ENCODE measurements at places on chromosomes 2 and 18. TPM values are rescaled to one million over a fixed set of nuclear protein-coding genes. Genes with fewer than 3 reads are reported as not detected.

Gene ZAP70
- total RNA-seq = 6.4 TPM

Gene IL1F10
- total RNA-seq = not detected

Gene TM4SF20
- 2.2 TPM for total RNA-seq

Gene SLC66A2
- 87.0 TPM for total RNA-seq

Gene G6PC2
- total RNA-seq = 2.5 TPM

Gene HAAO
- 3.2 TPM for total RNA-seq

- H3K27me3 ChIP-seq = no peaks in the 10 kb centered on the region
- H3K36me3 ChIP-seq = no peaks in the 10 kb centered on the region
- H3K27ac ChIP-seq = no peak overlapping the region
- no peak for DNase-seq
- H3K4me3 ChIP-seq = no peak overlapping the region
Observed at GRCh38 chr2:236565212-236565611, 4.4 kb upstream of the ACKR3 start.

DNA sequence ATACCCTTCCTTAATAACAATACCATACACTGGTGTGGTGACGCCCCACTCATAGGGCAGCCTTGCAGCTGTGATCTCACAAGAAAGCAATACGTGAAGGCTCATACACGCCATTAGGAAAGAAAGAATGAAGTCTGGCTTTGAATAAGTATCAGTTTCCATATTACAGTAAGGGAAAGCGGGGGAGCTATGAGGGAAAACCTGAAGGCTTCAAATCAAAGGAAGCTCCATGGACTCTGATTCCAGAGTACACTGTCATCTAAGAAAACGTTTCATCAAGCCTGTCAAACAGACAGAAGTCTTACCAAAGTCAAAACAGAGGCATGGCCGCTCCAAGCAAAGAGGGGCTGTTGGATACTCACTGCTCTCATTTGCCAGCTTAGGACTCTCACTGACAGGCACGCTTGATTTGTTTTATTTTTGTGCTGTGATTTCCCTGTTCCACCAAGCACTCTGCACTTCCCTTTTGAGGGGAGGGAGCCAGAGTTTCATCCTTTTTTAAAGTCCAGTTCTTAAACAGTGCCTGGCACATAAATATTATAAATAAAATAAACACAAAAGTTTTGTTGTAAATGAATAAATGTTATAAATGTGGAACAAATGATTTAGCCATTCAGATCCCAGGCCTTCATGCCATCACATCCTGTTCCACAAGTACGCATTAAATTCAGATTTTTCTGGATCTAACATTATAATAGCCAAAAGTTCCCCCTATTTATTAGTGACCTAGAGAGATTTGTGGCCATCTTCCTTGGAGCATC is 221.2 kb downstream of the PIEZO2 start:
- H3K4me1 ChIP-seq = peaks cover 5% of the 10 kb centered on the region
- no peak overlapping the region for H3K4me3 ChIP-seq
- H3K36me3 ChIP-seq = no peaks in the 10 kb centered on the region
- no peaks in the 10 kb centered on the region for H3K27me3 ChIP-seq
- H3K27ac ChIP-seq = no peak overlapping the region
- DNase-seq = no peak

- no peaks in the 10 kb centered on the region for H3K36me3 ChIP-seq
- DNase-seq = no peak
- H3K27me3 ChIP-seq = no peaks in the 10 kb centered on the region
- peaks cover 12% of the 10 kb centered on the region for H3K4me1 ChIP-seq
- no peak overlapping the region for H3K27ac ChIP-seq
Observed at GRCh38 chr2:134282629-134283400, 28.9 kb downstream of the MGAT5 start.

GRCh38 chr2:171852366-171852888 is 41.6 kb downstream of the SLC25A12 start:
- H3K4me3 ChIP-seq = no peak overlapping the region
- H3K4me1 ChIP-seq = peaks cover 24% of the 10 kb centered on the region
- H3K36me3 ChIP-seq = no peaks in the 10 kb centered on the region
- no peak overlapping the region for H3K27ac ChIP-seq
- DNase-seq = no peak

GRCh38 chr2:73983322-73984202 is 1.1 kb upstream of the TET3 start:
- DNase-seq = no peak
- peak overlapping the region; percentile 61 for H3K4me3 ChIP-seq
- H3K27me3 ChIP-seq = no peaks in the 10 kb centered on the region
- H3K27ac ChIP-seq = no peak overlapping the region

DNA sequence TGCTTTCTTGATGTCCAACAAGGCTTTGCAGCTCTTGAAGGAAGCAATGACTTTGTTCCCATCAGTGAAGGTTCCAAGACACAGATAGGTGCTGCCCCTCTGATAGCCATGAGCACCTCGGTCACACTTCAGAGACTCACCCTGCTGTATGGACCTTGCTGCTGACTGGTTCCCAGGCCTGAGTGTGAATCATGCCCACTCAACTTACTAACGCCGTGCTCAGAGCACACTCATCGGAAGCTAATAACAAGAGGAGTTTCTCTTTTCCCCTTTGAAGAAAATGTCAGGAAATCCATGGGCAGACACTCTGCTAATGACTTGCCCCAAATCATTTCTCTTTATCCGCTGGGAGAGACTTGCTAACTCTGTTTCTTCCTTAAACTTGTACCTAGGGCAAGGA is 83.8 kb upstream of the ARL4C start:
- H3K4me3 ChIP-seq = no peak overlapping the region
- H3K27ac ChIP-seq = no peak overlapping the region
- no peaks in the 10 kb centered on the region for H3K4me1 ChIP-seq
- H3K27me3 ChIP-seq = no peaks in the 10 kb centered on the region

GRCh38 chr2:68916226-68916625 is 36.5 kb downstream of the GKN2 start:
- H3K4me1 ChIP-seq = no peaks in the 10 kb centered on the region
- no peaks in the 10 kb centered on the region for H3K27me3 ChIP-seq
- H3K36me3 ChIP-seq = no peaks in the 10 kb centered on the region
- H3K4me3 ChIP-seq = no peak overlapping the region
- H3K27ac ChIP-seq = no peak overlapping the region

DNA sequence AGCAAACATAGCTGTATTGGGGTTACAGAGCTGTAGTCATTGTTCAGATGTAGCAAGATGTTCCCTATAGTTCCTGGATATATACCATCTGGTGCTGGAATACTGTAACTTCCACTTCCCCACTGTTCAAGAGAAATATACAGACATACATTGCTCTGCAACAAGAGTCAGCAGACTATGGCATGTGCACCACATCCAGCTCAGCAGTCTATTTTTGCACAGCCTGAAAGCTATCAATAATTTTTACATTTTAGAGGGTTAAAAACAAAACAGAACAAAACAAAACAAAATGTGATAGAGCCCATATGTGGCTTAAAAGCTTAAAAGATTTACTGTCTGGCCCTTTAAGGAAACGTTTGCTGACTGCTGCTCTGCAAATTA is 31.8 kb upstream of the VIT start:
- H3K4me1 ChIP-seq = no peaks in the 10 kb centered on the region
- no peak for DNase-seq
- no peaks in the 10 kb centered on the region for H3K36me3 ChIP-seq
- no peak overlapping the region for H3K4me3 ChIP-seq
- no peaks in the 10 kb centered on the region for H3K27me3 ChIP-seq
- H3K27ac ChIP-seq = no peak overlapping the region

DNA sequence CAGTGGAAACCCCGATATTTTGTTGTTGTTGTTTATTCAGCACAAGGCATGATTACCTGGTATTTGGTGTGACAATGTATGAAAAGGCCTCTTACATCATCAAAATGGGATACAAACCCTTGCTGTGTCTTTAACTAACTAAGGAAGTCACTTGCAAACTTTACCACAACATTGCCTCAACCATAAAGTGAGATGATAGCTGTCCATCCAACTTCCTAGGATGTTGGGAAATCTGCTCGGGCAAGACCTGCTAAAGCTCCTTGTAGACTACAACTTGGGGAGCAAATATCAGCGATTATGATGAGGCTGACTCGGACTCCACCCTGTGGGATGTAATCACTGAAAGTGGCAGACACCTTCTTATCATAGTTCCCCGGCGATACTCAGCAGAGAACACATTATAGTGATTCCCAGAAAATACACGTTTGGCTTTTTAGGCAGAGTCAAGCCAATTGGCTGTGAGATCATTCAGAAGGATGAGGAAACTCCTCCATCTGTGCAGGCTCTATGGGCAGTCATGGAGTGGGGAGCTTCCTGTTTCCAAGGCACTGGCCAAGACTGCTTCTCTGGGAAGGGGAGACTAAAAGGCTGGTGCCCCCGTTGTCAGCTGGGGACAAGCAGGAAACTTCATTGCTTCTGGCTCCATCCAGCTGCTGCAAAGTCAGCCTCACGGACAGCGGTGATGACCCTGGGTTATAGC is 289.0 kb downstream of the RNF144A start:
- H3K36me3 ChIP-seq = no peaks in the 10 kb centered on the region
- no peak overlapping the region for H3K27ac ChIP-seq
- no peak for DNase-seq
- H3K4me3 ChIP-seq = no peak overlapping the region

GRCh38 chr18:23822590-23823385 is 133.5 kb downstream of the LAMA3 start:
- H3K4me3 ChIP-seq = no peak overlapping the region
- H3K27ac ChIP-seq = no peak overlapping the region
- DNase-seq = no peak
- H3K27me3 ChIP-seq = no peaks in the 10 kb centered on the region
- H3K4me1 ChIP-seq = peaks cover 26% of the 10 kb centered on the region
- H3K36me3 ChIP-seq = no peaks in the 10 kb centered on the region

GRCh38 chr2:83106853-83107252 is 1352.2 kb downstream of the SUCLG1 start:
- H3K27ac ChIP-seq = no peak overlapping the region
- peaks cover 4% of the 10 kb centered on the region for H3K4me1 ChIP-seq
- no peak for DNase-seq

Data from testis (tissue), 5 donors.